ENCODE measurements at places on chromosomes 1 and 21.
A peak's percentile ranks its signal among the peaks of the same experiment; 100 is the strongest.

GRCh38 chr1:217135569-217135915, 412.3 kb upstream of the ESRRG start:
- DNase-seq = no peak

DNA sequence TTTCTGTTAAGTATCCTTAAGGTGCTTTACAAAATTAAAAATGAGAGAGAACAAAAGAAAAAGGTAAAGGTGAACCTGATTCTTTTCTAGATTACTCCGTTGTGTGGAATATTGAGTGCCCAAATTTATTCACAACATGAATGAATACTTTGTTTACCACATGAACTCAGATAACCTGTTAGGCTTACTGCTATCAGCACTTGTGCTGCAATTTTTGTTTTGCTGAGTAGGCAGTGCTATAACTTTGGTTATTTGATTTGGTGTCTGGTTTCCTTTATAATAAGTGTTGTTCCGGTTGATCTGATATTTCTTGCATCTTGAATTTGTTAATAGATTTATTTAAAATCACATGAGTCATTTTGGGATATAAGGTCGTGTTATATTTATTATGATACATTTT, 195.9 kb downstream of the NEGR1 start:
- no peak for DNase-seq

DNA sequence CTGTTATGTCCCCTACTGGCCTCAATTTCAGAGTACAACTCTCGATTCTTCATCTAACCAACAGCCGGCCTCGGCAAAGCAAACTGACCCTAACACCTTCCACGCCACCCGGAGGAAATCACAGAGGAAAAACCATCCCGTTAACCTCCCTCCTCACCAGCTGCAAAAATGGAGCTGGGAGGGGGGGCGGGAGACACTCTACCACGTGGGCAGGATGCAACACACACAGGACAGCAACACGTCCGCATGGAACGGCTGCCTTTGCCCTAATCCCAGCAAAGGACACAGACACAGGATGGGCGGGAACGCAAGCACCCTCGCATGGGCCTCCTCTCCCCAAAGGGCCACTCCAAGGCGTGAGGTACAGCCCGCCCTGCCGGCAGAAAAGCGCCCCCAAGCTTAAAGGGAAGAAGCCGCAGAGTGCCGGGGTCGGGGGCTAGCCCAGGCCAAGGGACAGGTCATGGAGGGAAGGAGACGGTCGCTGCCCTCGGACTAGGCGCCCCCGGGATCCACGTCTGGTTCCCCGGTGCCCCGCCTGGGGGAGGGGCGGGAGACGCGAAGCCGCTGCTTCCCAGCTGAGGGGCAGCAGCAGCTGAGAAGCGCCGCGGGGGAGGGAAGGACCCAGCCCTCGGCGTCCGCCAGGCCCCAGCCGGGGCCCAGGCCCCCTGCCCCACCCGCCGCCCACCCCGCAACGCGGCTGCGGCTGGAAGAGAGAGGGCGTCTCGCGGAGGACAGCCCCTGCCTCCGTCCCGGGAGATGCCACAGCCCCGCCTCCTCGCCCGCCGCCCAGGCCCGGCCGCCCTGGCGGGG, 590 bp downstream of the FOXJ3 start:
- DNase-seq = peak; percentile 58

DNA sequence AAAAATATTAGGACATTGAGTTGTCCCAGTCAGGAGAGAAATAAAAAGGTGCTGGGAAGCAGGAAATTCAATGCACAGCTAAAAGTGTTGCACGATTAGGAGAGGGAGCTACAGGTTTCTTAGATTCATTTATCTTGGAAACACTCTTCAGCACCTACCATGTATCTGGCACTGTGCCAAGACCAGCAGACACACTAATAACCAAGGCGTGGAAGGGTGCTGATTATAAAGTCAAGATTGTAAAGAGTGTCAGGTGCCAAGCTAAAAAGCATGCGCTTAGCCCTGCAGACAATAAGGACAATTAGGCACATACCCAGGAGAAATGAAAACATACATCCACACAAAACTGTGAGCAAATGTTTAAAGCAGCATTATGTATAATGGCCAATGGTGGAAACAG, 129.9 kb downstream of the DSCAM start:
- no peak for DNase-seq

DNA sequence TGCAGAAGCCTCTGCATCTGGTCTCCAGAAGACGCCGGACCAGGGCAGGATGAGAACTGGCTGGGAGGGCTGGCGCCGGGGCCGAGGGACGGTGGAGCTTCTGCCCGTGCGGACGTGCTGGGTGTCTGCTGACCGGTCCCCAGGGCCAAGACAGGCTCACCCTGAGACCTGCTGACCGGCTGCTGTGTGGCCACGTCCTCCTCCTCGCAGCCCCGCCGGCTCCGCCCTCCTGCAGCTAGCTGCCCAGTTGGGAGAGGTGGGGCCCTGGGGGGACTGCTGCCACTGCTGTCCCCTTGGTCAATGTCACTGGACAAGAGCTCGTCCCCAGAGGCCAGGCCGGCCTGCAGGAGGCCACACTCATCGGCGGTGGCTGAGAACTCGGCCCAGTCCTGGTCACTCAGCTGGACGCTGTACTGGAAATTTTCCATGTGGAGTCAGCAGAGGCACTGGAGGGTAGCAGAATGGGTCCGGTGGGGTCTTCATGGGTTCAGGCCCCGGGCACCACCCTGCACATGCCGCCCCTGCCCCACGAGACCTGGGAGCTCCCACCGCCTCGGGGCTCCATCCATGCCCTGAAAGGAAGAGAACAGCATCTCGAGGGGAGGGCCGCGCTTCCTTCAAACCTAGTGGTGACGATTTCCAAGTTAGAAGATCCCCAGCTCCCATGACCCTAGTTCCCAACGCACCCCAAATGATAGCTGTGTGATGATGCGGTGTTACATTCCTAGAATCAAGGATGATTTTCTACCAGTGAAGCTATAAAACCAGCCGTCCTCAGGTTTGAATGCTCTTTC, 1.1 kb downstream of the PERM1 start:
- no peak for DNase-seq

- no peak for DNase-seq
These were observed 357.6 kb upstream of the ZP4 start for GRCh38 chr1:238248356-238248755.
